HT-29 (cell line): ENCODE measurements at places on chromosomes 12 and 14. TPM values are rescaled to one million over a fixed set of nuclear protein-coding genes. Genes with fewer than 3 reads are reported as not detected.
A peak's percentile ranks its signal among the peaks of the same experiment; 100 is the strongest.

Gene RNASE3
- not detected in 2 replicates for total RNA-seq

- DNase-seq, result no peak
Observed at GRCh38 chr12:116880817-116881324, 370 bp downstream of the HRK start.

- DNase-seq, result no peak
Observed at GRCh38 chr14:21395450-21395849, 11.6 kb upstream of the SUPT16H start.

DNA sequence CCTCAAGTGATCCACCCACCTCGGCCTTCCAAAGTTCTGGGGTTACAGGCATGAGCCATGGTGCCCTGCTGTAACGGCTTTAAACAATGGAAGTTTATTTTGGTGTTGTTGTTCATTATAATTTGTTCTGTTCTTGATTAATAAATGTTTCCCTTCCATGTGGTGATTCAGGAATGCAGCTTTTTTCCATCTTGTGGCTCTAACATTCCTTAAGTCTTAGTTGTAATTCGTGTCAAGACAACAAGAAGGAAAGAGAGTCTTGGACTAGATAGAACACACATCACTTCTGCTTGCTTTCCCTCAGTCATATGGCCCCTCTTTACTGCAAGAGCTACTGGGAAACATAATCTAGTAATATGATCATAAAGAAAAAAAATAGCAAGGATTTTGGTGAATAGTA is 211.6 kb downstream of the SLC6A15 start:
- DNase-seq, result no peak

DNA sequence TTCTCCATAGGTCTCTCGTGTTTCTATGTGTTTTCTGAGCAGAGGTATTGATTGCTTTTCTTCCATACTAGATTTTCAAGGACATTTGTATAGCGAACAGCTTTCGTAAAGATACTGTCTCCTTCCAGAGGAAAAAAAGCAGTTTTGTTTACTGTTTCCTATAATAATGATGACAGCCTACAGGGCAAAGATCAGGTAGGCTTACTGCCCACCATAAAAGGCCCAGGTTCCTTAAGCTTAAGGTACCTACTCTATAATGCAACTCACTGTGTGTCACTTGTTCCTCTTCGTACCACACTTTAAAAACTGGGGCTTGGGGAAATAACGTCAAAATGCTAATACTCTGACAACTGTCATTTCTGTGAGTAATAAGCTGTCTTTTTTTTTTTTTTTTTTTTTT is 6.7 kb downstream of the PLCZ1 start:
- no peak for DNase-seq

DNA sequence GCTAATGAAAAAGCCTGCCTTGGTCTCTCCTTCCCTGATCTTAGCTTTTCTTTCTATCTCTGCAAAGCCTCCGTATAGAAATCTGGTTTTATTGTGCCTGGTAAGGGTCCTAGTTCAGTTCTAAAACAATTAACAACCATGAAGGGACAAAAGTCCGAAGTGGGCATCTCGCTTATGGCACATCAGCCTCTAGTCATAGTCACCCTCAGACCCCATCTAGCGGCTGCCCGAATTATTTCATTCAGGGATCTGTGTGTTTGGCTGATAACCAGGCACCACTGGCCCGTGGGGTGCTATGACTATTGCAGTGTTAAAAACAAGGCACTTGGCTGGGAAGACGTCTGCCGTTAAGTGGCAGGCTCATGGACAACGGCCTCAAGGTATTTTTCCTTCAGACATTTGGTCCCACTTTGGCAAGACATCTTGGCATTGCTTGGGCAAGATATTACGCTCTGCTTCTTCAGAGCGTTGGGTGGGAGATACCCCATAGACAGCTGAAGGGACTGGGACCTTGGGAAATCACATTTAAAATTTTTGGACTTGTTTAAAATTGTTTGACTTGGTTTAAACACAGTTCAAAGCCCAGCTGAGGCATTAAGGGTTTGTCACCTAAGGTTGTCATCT is 87.1 kb downstream of the SINHCAF start:
- DNase-seq, result peak; percentile 92
